Motor neuron (in vitro differentiated cells): ENCODE measurements at places on chromosomes 5 and 9. TPM values are rescaled to one million over a fixed set of nuclear protein-coding genes. Genes with fewer than 3 reads are reported as not detected.

PCA3 gene
- 0.25 and 1.5 TPM in 2 replicates for total RNA-seq

- ATAC-seq: no peak
These were observed 329.2 kb upstream of the CCNH start for GRCh38 chr5:87741881-87742280.

GRCh38 chr5:83554686-83555085 is 83.1 kb downstream of the VCAN start:
- ATAC-seq: no peak

DNA sequence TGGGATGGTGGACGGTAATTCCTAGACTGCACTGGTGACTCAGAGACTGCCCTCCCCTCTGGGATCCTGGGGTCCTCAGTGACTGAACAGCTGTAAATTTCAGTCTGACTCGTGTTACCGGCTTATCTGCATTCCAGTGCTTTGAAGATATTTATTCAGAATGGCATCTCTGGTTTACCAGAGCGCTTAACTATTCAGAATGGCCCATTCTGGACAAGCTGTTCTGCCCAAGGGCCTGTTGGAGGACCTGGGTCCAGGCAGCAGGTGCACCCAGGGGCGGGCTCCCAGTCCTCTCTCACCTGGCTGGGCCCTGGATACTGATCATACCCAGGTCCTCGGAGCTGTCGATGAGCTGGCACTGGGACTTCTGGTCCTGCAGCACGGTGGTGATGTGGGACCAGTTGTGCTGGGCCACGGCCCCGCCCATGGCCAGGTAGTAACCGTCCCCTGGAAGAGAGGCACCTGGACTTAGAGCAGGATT is 48.0 kb downstream of the SARDH start:
- no peak for ATAC-seq

DNA sequence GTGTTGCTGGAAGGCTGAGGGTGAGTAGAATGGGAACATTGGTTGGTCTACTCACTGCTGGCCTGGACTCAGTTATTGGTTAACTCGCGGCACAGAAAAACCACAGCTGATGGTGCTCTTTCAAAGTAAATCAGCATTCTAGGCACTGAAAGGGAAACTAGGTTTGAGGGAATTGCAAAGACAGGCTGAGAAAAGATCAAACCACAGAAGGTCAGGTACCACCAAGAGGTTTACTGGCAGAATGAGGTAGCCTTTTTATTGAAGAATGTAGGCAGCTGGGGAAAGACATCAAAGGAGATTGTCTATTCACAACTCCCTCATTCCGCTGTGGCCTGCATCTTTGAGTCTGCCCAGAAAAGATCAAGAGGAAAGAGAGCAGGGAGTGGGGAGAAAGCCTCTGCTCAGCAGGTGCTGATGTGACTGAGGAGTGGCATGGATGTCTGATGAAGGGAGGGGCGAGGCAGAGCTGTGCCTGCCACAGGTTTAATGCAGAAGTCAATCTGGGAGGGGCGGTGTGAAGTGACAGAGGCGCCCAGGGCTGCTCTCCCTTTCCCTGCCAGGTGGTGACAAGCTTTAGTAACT is 255.5 kb downstream of the MAN2A1 start:
- ATAC-seq: no peak

SEMA6A gene
- 20.4 and 26.1 TPM in 2 replicates for total RNA-seq

PAX5 gene
- total RNA-seq: 0.09 and 3.0 TPM in 2 replicates

GRCh38 chr5:104913841-104914281 is 1351.3 kb upstream of the NUDT12 start:
- peak; percentile 87 for ATAC-seq

- peak; percentile 21 for ATAC-seq
These were observed 379 bp upstream of the TICAM2 start for GRCh38 chr5:115602591-115603125.

DNA sequence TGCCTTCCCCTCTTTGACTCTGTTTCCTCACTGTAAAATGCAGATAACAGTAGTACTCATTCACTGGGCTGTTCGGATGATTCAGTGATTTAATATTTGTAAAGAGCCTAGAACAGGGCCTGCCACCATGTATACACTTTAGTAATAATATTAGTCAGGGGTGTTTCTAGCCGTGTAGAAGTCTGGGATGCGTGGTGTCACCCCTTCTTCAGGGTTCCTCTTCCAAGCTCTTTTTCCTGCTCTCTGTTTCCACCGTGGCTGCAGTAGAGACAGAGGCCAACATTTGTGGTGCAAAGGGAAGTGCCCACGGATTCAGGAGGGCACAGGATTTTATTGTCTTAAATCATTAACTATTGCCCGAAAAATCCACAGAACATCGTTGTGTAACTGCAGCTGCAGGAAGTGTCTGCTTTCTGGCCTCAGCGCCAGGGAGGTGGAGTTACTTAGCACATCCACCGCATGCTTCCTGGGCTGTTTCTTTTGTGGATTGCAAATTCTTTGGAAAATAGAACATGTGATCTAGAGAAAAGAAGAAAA is 61.7 kb downstream of the TRIO start:
- no peak for ATAC-seq

DNA sequence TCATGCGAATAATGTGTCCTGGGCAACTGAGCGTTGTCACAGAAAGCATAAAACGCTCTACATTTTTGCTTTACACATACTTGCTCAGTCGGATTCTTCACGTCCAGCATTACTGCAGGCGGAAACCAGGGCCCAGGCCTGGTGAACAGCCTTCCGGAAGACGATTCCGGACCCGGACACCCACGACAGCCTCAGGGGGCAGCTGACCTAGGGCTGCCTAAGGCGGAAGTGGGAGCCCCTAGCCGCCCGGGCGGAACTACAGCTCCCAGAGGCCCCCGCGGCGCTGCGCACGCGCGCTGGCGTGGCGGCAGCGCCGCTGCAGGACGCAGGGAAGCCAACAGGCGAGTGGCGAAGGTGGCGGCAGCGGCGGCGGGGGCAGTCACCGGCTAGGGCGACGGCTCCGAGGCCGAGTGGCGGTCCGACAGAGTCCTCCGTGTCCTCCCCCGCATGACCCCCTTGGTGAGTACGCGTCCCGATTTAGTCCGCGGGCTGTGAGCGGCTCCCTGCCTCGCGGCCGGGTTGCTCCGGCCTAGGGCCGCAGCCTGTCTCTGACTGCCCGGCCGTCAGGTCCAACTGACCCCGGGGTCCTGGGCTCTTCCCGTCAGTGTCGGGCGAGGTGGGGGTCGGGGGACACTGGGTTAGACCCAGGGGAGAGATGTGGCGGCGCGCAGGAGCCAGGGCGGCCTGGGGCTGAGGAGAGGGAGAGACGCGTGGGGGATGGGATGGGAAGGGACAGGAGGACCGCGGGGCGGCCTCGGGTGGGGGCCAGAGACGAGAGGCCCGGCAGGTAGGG is at the start of gene GAPVD1:
TSS of gene GAPVD1 (plus strand) at position 326 of the 793 bp plus-strand sequence. CDS start 37,096 bp downstream, outside the sequence.
- peak; percentile 99 for ATAC-seq

WWC1 gene
- 8.1 and 10.1 TPM in 2 replicates for total RNA-seq

DNA sequence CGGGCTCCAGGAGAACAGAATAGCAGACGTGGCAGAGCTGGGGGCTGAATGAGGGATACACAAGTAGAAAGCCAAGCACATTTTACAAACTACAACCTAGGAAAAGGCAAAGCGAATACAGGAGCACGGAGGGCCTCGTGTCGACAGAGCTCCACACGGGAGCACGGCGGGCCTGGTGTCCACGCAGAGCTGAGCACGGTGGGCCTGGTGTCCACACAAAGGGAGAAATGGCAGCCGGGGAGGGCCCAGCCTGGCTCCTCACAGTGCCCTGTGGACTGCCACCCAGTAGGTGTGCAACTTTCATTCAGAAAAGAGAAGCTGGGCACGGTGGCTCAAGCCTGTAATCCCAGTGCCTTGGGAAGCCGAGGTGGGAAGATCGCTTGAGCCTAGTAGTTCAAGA is 3.4 kb upstream of the INPP5E start:
- ATAC-seq: no peak

PRDM9 gene
- total RNA-seq: 0.19 and 0.28 TPM in 2 replicates

DNA sequence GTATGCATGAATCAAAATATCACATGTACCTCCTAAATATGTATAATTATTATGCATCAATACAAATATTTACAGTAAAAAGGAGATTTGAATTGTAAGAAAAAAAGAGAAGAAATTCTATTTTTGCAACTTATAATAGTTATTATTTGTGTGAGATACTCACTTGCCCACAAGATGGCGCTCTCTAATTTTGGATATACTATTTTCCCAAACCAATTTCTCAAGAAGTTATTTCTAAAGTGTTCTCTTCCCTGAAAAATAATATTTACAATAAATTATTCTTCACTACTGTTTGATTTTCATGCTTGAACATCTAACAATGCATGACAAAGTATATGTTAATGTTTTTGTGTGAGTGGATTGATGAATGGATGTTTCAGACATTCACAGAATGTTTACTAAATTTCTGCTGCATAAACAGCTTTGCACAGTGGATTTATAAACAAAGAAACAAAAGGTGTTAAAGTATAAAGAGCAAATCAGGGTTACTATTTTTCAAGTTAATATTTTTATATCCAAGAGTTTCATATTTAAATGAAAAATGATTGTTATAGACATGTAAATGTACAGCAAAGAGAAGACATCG is 503.4 kb downstream of the PDE4D start:
- no peak for ATAC-seq

NFIB gene
- 23.3 and 27.1 TPM in 2 replicates for total RNA-seq

DNA sequence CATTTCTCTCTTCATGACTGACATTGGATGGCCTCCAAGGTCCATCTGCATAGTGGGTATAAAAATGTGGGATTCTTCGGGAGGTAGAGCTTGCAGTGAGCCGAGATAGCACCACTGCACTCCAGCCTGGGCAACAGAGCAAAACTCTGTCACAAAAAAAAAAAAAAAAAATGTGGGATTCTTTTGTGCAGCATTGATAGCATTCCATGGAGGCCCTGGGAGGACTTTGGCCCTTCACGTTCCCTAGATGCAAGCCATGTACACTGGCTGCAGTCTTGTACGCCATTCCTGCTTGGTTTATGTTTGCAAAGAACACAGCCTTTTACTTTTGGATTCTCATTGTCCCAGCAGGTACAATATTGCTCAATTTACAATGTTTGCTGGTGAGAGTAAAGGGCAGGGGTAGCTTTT is 157.8 kb downstream of the SLCO4C1 start:
- no peak for ATAC-seq

- no peak for ATAC-seq
These were observed 371.6 kb downstream of the KDM4C start for GRCh38 chr9:7129391-7129790.

GRCh38 chr5:126852091-126852571 is 75.2 kb downstream of the LMNB1 start:
- ATAC-seq: peak; percentile 57

GRCh38 chr5:159184236-159184635 is 25.1 kb downstream of the RNF145 start:
- peak; percentile 37 for ATAC-seq

DNA sequence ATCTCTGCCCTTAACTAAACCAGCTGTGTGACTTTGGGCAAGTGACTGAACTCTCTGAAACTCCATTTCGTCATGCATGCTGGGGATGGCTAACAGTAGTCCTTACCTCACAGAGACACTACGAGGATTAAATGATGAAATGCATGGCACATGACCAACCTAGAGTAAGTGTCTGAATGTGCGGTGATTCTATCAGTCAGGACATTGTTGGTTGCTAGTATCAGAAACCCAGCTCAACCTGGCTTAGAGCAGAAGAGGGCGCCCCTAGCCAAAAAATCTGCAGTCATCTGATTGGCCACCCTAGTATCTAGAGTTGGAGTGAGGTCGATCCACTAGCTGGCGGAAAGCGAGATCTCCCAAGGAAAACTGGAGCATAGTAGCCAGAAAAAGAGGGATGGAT is 25.2 kb downstream of the NEURL1B start:
- ATAC-seq: no peak

DNA sequence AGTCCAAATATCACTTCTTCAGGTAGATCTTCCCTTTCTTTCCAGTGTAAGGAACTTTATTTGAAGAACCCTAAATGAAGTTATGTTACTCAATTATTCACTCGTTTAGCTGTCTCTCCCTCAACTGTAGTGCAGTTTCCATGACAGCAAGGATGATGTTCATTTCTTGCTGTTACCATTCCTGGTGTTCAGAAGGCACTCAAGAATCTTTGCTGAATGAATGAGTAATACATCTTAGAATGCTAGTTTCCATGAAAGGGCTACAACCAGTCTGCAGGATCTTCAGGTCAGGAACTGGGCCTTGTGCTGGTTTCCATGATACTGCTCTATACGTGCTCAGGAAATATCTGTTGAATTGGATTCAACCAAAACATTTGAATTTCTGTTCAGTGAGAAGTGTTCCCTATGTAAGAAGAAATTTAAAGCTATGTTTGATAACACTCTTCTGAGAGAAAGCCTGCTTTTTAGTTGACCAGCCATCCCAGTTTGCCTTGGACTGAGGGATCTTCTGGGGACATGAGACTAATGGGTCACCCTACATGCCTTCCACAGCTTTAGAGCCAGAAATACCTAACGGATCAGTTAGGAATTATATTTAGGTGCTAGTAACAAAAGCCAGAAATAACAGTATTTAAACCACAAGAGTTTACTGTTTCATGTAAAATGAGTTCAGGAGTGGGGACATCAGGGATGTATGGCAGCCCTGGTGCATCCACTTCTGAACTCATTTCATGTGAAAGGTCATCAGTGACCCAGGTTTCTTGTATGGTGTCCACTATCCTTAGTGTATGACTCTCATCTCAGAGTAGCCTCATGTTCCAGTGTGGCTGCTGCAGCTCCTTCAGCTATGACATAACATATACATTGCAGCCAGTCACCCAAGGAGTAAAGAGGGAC is 500.1 kb upstream of the SGCD start:
- ATAC-seq: no peak

NEUROG1 gene
- 3.2 and 4.2 TPM in 2 replicates for total RNA-seq

MARCOL gene
- total RNA-seq: 0.21 and 0.30 TPM in 2 replicates

SLCO4C1 gene
- total RNA-seq: 0.05 TPM in 1 of 2 replicates, not detected in the other

DNA sequence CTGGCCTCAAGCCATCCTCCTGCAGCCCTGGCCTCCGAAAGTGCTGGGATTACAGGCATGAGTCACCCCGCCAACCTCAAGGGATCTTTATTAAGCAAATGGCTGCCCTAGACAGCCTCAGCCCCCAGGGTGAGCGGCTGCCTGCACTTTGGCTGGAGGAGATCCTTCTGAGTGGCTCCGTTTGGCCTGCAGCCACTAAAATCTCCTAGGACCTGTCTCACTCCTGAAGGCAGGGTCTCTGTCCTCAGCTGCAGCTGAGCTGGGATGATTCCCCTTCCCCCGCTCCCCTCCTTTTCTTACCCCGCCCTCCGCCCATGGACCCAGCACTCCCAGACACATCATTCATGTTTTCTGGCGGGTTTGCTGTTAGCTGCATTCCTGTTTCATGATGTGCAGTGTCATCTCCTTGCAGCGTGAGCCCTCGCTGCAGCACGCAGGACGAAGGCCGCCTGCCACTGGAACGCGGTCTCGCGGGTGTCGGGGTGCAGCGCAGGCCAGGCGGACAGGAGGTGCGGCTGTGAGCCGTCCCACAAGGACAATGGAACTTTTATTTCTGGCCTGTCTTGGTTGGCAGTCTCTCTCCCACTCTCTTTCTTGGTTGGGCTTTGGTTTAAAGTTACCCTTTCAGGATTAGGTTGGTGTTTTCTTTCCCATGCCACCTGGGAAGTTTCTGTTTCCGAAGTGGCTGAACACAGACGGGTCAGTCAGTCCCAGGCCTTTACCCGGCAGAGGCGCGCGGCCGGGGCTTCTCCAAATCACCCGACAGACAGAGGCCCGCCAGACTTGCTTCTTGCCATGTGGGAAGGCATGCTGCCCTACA is 137.1 kb downstream of the FOXD1 start:
- peak; percentile 91 for ATAC-seq
